ENCODE measurements at places on chromosomes 16 and 17.

DNA sequence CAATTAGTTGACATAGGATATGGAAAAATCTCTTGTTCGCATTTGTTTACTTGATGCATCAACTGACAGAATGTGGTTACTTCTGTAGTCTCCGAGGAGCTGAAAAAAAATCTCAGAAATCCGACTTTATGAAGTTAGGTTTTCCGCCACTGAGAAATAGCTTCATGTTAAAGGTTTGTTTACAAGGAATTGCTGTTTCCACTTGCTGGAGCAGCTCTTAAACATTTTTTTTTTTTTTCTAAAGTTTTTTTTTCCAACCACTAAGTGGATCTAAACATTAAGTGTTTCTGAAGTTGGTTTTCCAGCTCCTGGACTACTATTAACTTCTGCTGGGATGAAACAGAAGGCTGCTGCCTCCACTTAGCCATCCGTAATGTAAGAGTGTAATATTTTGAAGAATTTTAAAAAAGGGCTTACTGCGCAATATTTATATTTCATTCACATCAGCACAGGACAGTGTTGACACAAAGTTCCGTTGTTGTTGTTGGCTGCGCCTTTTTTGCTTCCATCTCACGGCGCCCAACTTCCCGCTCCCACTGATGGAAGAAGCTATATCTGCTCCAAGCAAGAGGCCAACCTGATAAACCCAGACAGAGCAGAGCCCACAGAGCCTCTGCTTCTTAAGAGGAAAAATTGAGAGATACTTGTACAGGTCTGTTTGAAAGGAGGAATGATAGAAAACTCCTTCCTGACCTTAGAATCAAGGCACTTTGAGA is 167.7 kb upstream of the KCNJ16 start:
- no peak for DNase-seq

- no peak for DNase-seq
Measured at GRCh38 chr17:57740235-57740528, 4.9 kb downstream of the CCDC182 start.

DNA sequence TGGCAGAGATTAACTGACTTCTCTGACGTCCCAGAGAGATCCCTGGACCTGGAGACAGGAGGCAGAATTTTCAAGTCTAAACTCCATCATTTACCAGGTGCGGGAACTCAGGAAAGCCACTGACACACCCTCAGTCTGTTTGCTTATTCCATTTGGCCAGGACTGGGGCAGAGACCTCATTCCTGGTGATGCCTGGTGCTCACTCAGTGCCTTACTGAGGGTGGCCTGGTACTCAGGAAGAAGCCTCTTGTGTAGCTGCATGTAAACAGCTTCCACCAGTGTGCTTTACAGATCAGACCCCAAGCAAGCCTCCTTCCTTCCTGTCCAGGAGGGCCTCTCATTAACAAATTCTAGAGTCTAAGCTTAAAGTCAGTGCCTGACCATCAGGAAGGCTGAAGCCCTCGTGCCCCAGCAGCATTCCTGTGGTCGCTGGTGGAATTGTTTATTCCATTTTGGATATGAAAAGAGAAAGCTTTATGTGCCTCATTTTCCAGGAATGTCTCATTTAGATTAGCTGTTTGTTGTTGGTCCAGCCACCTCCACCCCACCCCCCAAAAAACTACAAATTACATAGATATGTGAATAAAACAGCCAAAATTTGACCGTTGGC is 236.1 kb upstream of the CDH5 start:
- no peak for DNase-seq

DNA sequence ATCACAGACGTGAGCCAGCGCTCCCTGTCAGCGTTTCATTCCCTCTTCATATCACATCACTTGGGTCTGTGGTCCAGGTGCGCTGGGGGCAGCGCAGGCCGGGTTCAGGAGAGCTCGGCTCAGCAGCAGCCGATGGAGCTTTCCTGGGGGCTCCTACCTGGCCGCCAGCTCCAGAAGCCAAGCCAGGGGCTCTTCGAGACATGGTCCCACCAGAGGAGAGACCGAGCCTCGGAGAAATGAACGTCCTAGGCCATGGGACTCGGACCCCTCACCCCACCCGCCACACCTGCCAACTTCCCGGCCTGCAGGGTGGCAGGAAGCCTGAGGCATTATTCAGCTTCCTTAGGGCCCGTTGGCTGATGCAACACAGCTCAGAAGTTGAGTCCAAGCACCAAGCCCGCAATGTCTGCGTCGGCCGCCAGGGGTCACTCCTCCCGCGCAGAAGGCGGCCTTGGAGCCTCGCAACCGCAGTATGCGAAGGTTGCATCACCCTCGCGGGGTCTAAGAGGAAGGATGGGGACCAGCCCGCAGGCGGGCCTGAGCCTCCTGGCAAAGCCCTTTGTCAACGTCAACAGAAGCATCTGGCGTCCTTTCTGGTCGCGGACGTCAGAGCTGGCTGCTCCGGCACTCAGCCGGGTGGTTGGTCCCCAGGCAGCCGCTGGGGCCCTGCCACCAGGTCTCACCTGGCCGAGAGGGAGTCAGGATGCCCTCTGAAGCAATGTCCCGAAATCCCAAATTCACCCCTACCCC is 13.2 kb upstream of the KLHDC4 start:
- peak; percentile 81 for DNase-seq

DNA sequence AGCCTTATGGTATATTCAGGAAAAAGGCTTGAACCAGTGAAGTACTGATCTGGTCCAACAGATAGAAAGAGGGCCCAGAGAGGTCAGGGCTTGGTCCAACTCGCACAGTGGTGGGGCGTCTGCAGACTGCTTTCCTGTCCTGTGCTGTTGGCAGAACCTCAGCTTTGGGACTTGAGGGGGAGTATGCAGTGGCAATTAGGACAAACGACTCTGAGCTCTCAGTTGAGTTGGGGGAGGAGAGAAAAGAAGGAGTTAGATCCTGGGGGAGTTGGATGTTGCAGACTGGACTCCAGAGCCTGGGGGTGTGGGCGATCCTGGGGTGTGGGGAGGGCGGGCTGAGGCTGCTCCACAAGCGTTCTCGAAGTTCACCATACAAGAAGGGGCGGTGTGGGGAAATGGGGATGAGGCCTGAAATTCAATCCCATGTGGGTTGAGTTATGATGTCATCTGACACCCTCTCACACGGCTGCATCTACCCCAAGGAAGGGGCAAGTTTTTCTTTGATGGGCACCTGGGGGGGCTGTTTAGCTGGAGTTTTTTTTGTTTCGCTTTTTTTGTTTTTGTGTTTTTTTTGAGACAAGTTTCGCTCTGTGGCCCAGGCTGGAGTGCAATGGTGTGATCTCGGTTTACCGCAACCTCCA is 14.6 kb downstream of the GRB7 start:
- DNase-seq = no peak

GRCh38 chr17:64423881-64424280 is 25.0 kb upstream of the MILR1 start:
- DNase-seq = no peak

GRCh38 chr17:61225178-61225882 is 174.3 kb upstream of the TBX2 start:
- DNase-seq = no peak

GRCh38 chr17:10162096-10162495 is 36.3 kb downstream of the GAS7 start:
- DNase-seq = no peak

GRCh38 chr17:33976831-33977230 is 278.3 kb upstream of the CCL2 start:
- DNase-seq = no peak

DNA sequence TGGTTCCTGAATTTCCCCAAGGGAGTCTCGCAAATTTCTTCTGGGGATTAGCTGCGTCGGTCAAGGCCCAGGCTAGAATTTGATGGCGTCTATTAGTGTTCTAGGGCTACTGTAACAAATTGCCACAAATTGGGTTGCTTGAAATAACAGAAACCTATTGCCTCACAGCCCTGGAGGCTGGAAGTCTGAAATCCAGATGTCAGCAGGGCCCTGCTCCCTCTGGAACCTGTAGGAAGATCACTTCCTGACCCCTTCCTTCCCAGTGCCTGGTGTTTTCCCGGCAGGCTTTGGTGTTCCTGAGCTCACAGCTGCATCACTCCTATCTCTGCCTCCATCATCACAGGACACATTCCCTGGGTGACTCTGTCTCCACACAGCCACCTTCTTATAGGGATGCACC is 24.4 kb downstream of the DHRS7C start:
- no peak for DNase-seq

DNA sequence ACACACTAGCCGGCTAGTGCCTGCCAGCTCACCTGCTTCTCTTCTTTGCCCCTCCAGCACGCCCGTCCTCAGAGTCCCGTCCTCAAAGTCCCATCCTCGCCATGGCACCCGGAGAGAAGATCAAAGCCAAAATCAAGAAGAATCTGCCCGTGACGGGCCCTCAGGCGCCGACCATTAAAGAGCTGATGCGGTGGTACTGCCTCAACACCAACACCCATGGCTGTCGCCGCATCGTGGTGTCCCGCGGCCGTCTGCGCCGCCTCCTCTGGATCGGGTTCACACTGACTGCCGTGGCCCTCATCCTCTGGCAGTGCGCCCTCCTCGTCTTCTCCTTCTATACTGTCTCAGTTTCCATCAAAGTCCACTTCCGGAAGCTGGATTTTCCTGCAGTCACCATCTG is 3.6 kb downstream of the SCNN1G start:
- DNase-seq = no peak

- no peak for DNase-seq
Measured at GRCh38 chr17:83180996-83181481, 101.6 kb downstream of the METRNL start.

GRCh38 chr16:53654946-53655345 is 48.7 kb downstream of the RPGRIP1L start:
- no peak for DNase-seq

DNA sequence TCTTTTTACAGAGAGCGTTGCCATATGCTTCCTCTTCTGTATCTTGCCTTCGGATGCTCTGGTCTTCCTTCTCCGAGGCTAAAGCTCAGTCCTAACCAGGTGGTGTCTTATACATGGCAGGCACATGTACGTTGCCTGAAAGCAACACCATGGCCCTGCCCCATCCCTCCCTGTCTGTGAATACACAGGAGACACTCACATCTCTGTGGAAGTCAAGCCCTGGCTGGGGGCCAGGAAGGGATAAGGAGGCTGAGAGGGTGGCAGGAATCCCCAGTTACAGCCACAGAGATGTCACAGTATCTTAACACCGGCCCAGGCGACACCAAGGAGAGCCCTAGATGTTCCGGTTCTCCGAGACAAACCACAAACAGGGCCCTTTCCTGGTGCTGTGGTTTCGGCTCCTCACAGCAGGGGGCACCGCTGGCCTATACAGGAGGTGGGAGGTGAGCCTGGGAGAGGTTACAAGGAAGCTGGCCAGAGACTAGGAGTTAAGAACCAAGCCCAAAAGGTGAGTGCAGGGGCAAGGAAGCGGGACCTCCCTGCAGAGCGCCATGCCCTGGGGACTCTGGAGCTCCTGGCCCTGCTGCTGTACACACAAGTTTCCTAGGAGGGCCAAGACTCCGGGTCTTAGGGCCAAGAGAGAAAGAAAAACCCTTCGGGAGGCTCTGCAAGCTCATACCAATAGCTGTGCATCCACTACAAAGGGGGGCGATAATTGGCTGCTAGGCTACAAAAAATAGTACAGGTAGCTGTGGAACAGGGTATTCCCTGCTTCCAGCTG is 41.7 kb downstream of the SRL start:
- peak; percentile 57 for DNase-seq

- DNase-seq = no peak
Measured at GRCh38 chr17:78532311-78532710, 44.9 kb downstream of the DNAH17 start.

DNA sequence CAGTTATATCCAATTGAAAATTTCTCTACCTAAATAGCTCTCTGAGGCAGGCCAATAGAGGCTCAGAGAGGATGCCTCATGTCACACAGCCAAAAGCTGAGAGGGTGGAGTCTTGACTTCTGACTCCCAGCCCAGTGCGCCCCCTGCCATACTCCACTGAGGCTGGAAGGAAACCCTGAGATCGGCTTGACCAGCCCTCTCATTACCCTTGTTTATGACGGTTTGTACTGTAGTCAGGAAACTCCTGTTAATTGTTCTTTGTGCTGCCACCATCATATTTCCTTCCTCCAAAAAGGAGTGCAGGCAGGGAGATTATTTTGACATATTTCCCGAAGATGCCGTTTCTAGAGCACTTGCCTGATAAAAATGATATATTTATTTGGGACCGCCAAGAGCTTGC is 107.9 kb downstream of the AIPL1 start:
- DNase-seq = no peak

GRCh38 chr17:13346081-13346533 is 255.6 kb downstream of the HS3ST3A1 start:
- DNase-seq = peak; percentile 82

DNA sequence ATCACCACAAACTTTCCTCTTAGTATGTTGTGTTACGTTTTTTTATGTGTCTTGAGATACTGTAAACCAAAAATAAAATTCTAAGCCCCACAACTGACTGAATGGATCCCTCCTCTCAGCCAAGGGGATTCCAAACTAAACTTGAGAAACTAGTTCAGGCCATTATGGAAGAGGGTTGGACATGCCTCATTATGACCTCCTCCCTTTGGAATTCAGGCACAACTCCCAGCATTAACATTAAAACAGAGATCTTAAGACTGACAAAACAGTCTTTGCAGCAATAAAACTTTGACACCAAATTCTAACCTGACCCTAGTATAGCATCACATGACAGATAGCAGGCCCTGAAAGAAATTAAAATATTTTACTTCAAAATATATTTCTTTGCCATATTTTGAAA is 51.1 kb upstream of the SLC47A1 start:
- DNase-seq = peak; percentile 80

- DNase-seq = no peak
Measured at GRCh38 chr17:80374732-80375585, 40.0 kb upstream of the ENDOV start.

DNA sequence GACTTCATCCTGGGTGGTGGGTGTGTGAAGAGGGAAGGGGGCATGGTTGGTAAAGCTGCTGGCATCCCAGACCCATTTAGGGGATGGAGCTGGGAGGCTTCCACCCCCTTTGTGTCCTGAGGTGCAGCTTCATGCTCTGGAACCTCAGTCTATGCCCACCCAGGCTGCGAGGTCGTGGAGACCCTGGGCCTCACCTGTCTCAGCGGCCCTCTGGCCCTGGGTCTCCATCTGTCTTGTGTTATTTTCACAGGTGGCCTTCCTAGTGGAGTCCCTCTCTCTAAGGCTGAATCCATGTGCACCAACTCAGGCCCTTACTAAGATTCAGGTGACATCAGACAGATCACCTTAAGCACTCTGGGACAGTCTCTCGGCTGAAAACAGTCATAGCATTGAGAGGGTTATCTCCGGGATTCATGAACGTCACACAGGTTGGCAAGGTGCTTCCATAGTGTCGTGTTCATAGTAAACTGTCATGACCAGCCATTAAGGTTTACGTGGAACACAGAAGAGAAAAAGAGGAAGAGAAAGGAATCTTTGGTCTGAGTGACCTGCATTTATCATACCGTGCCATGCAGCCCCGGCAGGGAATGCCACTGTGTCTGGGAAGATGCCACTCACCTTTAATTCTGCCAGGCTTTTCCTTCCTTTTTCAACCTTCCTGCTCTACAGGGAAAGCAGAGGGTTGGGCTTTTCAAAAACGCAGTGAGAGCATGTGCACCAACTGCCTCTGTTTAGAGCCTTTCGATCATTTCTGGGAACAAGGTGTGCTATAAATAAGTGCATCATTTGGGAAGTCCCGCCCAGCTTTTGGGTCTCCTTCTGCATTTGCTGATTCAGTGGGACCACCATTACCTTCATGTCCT is 4.5 kb upstream of the FOXL1 start:
- no peak for DNase-seq

GRCh38 chr17:56798916-56799315 is 34.8 kb downstream of the C17orf67 start:
- no peak for DNase-seq
